ENCODE measurements at places on chromosomes 12 and 14.

DNA sequence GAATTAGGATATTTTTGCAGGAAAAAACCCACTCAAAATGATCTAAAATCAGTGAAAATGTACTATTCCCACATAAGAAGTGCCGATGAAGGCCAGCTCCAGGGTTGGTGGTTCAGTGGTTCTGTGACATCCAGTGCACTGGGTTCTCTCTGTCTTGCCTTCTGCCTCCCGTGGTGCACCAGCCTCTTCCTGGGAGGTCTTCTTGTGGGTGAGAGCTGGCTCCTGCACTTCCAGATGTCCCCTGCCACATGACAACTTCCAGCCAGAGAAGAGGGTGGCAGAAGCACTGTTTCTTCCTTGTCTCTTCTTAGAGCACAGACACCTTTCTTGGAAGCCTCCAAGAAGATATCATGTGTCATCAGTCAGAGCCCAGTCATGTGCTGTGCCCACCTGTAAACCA is 170.9 kb downstream of the PELI2 start:
- DNase-seq, result no peak

- no peak for DNase-seq
These were observed 6.4 kb downstream of the PDE1B start for GRCh38 chr12:54555670-54556257.

- DNase-seq, result peak; percentile 60
These were observed 6.3 kb downstream of the FLRT2 start for GRCh38 chr14:85535991-85536832.

- DNase-seq, result no peak
These were observed 32.7 kb upstream of the SDR39U1 start for GRCh38 chr14:24475261-24475660.

GRCh38 chr12:5429741-5430557 is 2.0 kb upstream of the NTF3 start:
- no peak for DNase-seq

DNA sequence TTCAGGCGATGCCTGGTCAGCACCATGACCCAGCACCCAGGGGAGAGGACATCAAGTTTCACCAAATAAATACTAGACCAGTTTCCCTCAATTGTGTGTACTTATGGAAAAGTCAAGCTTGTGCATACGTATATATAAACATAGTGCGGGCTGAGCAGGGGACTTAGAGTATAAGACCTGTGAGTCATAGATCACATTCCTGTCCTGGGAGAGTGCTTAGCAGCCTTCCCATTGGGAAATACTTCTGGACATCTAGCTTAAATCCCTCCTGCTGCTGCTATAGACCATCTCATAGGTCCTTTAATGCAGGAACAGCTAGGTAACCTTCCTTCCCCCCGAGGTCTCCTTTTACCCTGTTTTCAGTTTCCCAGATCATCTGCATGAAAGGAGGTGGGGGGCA is 51.9 kb downstream of the PRMT8 start:
- DNase-seq, result peak; percentile 95

GRCh38 chr12:115521771-115522409 is 755.6 kb downstream of the MED13L start:
- no peak for DNase-seq

- no peak for DNase-seq
These were observed 148.4 kb upstream of the SYT10 start for GRCh38 chr12:33587784-33588712.

GRCh38 chr12:48592591-48593086 is 22.8 kb upstream of the LALBA start:
- DNase-seq, result no peak

GRCh38 chr12:105288311-105288996 is 42.0 kb upstream of the C12orf75 start:
- no peak for DNase-seq

- DNase-seq, result peak; percentile 92
These were observed at the start of gene CPNE8 for GRCh38 chr12:38905480-38906351. CPNE8 (minus strand) TSS chr12:38905591; CDS start chr12:38905534, 57 bp downstream.

DNA sequence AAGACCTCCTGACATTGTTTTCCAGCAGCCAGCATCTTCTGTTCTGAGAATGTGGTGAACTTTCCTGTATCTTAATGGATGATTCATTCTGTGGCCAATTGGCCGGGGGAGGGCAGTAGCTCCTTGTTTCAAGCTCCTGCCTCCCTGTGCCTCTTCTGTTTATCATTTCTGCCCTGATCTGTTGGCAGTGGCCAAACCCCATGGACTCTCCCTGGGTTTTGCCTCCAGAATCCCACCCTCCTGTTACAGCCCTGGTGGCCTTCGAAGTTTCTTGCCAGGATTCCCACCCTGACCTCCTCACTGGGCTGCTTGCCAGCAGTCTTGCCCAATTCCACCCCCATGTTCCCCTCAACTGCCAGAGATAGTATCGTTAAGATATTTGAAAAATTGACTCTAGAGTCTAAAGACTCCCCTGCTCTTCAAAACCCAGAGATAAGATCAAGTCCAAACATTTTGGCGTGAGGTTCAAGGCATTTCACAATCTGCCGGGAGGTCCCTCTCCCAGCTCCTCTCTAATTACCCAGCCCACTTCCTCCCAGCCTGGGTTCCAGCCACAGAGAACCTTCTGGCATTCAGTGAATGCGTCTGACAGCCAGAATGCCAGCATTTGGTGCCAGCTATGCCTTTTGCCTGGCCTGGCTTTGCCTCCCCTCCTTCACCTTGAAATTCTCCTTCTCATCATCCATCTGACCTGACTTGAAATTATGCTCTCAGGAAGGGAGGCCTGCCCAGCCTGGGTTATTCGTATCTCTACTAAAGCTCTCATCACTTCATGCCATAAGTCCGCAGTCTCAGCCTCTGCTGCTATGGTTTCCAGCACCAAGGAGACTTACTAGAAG is 37.7 kb upstream of the TXNRD1 start:
- DNase-seq, result peak; percentile 37

- DNase-seq, result peak; percentile 88
These were observed 1.3 kb downstream of the SLC38A1 start for GRCh38 chr12:46267575-46267824.

- DNase-seq, result no peak
These were observed 73.3 kb downstream of the RASSF8 start for GRCh38 chr12:26031827-26032226.

DNA sequence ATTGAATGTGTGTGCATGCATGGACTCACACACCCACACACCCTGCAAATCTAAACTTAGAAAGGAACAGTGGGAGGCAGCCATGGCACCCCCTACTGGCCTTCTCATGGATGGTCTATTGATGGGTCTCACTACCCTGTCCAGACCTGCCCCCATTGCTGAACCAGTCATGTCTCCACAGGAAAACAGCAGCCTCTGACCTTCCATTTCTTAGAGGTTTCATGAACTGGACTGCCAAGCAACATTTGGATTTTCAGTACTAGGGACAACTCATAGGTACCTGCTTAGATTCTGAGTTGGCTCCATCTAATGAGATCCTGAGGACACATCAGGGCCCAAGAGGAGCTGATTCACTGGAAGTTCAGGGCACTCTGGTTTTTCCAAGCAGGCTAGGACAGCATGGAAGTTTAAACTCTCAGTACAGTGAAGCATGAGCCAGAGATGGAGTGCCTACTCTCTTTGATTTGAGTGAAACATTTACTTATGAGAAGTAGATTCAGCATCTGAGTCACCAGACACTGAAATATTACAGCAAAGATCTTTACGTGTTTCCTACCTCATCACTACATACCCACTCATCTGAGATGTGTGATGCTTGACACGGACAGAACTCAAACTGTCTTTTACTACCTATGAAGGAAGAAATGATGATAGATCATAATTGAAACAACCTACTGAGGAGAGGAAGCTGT is 98.9 kb upstream of the PLEKHG7 start:
- peak; percentile 47 for DNase-seq

GRCh38 chr12:129550353-129550752 is 353.5 kb downstream of the TMEM132D start:
- DNase-seq, result peak; percentile 83

GRCh38 chr14:61973981-61974380 is 211.8 kb downstream of the SNAPC1 start:
- DNase-seq, result no peak

GRCh38 chr12:96995861-96996260 is 88.8 kb downstream of the NEDD1 start:
- DNase-seq, result no peak

GRCh38 chr12:55839345-55840140 is 3.2 kb downstream of the MMP19 start:
- DNase-seq, result no peak

- peak; percentile 3 for DNase-seq
These were observed 206.5 kb downstream of the STXBP6 start for GRCh38 chr14:24843494-24843893.

DNA sequence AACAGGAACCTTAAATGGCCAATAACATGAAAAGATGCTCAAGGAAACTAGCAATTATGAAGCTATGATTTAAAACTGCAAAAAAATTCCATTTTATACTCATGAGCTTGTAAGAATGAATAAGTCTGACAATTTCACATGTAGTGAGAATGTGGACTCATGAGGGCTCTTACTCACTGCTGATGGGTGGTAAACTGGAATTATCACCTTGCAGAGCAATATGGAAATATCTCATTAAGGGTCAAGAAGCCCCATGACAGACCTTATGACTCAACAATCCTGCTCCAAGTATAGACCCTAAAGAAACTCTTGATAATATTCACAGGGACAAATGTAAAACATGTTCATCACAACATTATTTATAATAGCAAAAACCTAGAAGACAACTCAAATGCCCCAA is 23.5 kb upstream of the SMAGP start:
- no peak for DNase-seq

DNA sequence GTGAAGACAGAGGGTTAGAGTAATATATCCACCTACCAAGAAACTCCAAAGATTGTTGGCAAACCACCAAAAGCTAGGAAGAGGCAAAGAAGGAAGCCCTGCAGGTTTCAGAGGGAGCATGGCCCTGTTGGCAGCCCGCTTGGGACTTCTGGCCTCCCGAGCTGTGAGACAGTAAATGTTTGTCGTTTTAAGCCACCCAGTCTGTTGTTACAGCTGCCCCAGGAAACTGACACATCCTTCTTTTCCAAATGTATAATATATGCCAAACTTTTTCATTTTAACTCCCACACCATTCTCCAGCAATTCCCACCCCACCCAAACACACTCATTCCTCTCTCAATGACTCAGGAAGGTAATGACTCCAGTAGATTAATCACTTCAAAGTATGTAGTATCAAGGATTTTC is 74.0 kb downstream of the RPS29 start:
- DNase-seq, result no peak

GRCh38 chr12:64001439-64001838 is 156.9 kb downstream of the SRGAP1 start:
- DNase-seq, result no peak

DNA sequence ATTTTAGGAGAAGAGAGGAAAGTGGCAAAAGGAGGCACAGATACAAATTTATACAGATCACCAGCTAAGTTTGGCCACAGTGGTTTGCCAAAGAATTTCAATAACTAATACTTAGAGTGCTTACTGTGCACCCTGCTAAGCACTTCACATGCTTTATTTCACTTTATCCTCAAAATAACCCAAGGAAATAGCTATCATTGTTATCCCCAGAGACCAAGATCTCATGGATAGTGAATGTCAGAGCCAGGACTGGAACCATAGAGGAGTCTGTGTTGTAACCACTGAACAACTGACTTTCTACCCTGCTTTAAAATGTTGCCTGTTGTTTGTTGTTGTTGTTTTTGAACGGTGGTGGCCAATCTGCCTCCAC is 1.3 kb upstream of the TCP11L2 start:
- peak; percentile 58 for DNase-seq

- DNase-seq, result no peak
These were observed 3.2 kb downstream of the DGLUCY start for GRCh38 chr14:91116913-91117588.

- DNase-seq, result peak; percentile 67
These were observed 13.3 kb upstream of the PITPNM2 start for GRCh38 chr12:123164222-123164621.

GRCh38 chr12:29301114-29301513 is 79.9 kb downstream of the ERGIC2 start:
- no peak for DNase-seq

- peak; percentile 90 for DNase-seq
These were observed 15.8 kb downstream of the ITPR2 start for GRCh38 chr12:26817183-26817591.

- peak; percentile 80 for DNase-seq
These were observed 23.3 kb downstream of the GABARAPL1 start for GRCh38 chr12:10235761-10236631.

DNA sequence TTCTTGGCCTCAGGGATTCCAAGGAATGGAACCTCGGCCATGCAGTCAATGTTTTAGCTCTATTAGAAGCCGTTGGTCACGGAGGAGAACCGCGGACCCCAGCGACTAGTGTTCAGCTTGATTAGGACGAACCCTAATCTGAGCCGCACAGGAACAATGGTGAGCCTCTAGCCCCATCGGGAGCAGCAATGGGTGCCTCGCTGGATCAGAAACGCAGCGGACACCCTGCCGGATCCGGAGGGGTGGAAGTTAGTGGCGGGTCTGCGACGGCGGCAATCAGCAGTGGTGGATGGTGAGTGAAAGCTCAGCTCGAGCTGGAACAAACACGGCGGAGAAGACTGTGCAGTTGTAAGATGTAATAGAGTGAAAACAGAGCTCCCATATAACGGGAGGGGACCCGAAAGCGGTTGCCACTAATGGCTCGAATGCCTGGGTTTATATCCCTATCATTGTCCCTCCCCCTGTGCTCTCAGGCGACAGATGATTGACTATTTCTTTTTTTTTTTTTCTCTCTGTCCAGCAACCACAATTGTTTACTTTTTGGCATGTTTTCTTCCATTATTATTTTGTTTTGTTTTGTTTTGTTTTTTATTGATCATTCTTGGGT is 127.7 kb downstream of the ZNF664 start:
- no peak for DNase-seq

DNA sequence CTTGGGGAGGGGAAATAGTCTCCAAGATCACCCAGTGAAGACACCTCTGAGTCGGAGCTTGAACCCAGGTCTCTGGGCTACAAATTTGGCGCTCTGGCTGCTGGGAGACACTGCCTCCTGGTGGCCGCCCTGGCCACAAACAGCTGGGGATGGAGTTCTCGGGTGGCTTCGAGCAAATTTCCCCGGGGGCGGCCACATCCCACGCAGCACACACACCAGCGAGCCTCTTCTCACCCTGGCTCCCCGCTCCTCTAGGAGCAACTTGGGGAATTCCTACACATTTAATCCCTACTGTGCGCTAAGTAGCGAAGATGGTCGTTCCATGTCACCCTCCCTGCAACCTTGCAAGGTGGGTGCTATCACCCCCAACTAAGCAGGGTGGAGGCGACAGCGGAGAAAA is 66.2 kb upstream of the BEGAIN start:
- DNase-seq, result no peak
